ENCODE measurements at places on chromosomes 7 and 10.

DNA sequence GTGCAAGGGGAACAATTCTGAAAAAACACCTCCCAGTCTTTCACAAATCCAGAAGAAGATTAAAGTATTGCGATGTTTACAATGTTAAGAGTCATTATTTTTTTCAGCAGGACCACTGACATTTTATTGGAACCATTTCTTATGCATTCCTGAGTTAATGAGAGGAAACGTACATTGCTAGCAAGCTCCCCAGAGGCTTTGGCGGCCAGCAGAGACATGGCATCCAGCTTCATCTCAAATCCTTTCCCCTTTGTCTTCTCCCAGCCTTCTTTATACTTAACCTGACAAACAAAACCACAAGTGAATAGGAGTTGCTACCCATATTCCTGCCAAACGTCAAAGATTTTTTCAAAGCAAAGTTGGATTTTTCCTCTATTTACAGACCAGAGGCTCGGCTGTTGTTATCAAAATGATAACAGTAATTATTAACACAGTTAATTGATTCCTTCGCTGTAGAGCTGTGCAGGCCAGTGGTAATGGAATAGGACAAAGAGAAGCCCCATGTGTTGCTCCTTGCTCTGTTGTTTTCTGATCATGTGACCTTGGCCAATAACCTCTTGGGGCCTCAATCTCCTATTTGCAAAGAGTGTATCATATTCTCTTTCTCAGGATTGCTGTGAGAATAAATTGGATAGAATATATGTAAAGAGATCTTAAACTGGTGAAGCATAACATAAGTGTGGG, 32.0 kb downstream of the NRAP start:
- DNase-seq, result no peak

- no peak for DNase-seq
Observed at GRCh38 chr7:90625562-90625961, 29.4 kb downstream of the CDK14 start.

- DNase-seq, result no peak
Observed at GRCh38 chr10:130495116-130495862, 359.1 kb downstream of the GLRX3 start.

DNA sequence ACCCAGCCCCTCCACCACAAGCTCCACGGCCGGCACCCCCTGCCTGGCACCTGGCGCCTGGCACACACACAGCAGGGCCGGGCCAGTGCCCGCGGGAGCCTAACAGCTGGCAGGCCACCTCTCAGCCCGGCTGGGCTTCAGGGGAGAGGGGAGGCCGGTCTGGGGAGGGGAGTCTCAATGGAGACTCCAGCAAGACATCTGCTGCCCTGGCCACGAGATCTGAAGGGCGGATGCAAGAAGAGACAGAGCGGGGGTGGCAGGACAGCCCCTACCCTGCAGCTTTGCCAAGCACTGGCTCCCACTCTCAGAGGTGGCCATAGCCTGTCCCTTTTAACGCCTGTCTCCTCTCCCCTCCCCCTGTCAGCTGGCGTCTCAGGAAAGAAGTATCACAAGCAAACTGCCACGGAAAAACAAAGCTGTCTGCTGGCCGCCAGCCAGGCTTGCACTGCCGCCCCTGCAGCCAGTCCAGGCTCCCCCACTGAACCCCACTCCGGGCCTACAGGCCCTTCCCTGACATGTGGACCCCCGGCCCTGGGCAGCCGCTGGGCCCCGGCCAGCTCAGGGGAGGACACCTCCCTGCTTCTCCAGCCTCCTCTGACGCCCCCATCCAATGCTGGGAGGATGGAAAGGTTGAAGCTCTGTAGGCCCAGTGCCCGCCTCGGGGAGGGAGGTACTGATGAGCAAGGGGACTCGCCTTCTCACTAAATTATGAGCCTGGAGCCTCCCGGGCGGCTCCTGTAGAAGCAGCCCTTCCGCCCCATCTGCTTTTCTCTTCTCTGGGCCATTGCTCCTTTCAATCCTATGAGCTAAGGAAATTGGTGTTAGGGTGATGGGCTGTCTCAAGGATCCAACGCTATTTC, 178.4 kb downstream of the ARHGAP12 start:
- DNase-seq, result no peak

GRCh38 chr10:122475591-122476332, 14.4 kb downstream of the HTRA1 start:
- no peak for DNase-seq

All from effector memory CD8-positive, alpha-beta T cell (primary cell).